Stimulated activated CD4-positive, alpha-beta T cell treated with anti-CD3 and anti-CD28 coated beads, Interleukin-15, amount 100 ng/mL, for 1 hour (primary cell): ENCODE measurements at places on chromosomes 12 and 14.
A peak's percentile ranks its signal among the peaks of the same experiment; 100 is the strongest.

DNA sequence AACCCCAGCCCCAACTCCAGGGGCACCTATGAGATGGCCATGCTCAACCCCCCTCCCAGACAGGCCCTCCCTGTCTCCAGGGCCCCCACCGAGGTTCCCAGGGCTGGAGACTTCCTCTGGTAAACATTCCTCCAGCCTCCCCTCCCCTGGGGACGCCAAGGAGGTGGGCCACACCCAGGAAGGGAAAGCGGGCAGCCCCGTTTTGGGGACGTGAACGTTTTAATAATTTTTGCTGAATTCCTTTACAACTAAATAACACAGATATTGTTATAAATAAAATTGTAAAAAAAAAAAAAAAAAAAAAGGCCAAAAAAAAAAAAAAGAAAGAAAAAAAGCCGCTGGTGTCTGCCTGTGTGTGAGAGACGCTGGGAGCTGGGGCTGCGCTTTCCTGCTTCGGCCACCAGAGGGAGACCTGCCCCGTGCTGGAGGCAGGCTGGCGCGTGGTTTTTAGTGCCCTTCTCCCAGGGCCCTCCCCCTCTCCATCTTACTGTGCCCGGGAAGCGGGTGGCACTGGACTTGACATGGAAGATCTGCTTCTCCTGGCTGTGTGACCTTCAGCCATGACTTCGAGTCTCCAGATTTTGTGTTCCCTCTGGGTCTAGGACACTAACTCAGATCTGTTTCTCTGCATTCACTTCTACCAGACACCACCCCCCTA is 3.4 kb upstream of the NXPH4 start:
- peak; percentile 66 for DNase-seq

DNA sequence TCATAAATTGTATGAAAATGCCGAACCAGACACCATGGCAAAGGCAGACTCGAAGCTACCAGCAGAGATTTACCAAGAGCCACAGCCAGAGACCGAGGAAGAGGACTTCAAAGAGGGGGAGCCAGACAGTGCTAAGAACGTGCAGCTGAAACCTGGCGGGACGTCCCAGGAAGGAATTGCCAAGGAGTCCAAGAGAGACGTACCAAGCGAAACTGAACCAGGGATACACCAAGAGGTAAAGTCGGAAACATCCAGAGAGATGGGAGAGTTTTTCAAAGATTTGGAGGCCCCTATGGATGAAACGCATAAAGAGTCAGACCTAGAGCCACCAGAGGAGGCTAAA is 294 bp downstream of the SAMD15 start:
- no peak for DNase-seq

DNA sequence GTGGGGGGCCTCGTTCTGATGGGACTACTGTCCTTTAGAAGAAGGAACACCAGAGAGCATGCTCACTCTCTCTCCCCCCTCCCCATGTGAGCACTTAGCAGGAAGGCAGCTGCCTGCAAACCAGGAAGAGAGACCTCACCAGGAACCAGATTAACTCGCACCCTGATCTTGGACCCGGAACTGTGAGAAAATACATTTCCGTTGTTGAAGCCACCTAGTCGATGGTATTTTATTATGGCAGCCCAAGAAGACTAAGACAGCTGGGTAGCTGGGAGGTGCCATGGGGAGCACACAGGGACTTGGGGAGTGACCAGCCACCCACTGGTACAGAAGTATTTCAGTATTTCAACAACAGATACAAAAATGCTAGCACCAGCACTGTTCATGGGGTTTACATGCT is 59.0 kb downstream of the VCPKMT start:
- no peak for DNase-seq

DNA sequence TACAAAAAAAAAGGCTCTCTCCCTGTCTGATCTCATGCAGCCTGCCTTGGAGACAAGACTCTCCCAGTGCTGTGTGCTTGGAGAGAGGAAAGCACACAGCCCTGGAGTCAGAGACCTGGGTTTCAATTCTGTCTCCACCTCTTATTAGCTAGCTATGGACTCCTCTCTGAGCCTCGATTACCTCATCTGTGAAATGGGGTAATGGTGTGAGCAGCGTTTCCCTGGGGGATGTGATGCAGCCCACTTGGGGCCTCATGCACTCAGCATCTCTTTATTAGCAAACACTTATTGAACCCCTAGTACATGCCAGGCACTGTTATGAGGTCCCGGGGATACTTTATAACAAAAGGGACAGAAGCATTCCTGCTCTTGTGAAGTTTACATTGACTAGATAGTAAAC is 12.5 kb downstream of the SDS start:
- no peak for DNase-seq

DNA sequence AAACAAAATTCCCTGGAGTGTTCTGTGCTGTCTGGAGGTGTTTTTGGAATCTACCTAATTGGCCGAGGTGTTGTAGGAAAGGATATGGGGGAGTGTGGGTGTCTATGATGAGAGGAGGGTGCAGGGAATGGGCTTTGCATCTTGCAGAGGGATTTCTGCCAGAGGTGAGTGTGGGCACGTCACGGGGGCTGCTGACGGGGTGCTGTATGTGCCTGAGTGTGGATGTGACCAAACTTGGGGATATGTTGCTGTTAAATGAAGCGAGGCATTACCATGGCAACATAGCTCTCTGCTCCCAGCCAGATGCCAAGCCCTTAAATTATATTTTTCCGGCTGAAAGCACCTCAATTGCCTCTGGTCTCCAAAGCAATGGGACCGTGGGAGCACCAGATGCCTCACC is 44.3 kb upstream of the SPTLC2 start:
- DNase-seq, result no peak

GRCh38 chr14:24388474-24389179 is 10.2 kb upstream of the NYNRIN start:
- no peak for DNase-seq

DNA sequence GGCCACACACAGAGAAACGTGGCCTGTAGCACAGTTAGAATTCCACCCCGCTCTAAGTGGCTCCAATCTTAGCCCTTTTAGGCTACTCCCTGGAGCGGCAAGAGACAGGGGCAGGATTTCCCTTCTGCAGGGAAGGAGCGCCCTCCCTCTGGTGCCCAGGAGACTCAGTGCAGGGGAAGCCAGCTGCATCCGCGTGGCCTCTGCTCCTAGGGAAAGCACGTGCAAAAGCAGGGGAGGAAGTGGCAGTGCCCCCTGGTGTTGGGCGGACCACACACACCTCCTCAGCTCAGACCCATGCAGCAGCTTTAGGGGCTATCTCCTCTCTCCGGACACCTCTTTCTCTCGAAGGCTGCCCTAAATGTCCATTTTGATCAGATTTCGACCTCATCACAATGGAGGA is 50.0 kb downstream of the SPRING1 start:
- no peak for DNase-seq

- DNase-seq, result no peak
These were observed 26.5 kb downstream of the RERG start for GRCh38 chr12:15194456-15195368.

- DNase-seq, result no peak
These were observed 17.4 kb downstream of the FOXN3 start for GRCh38 chr14:89399594-89400068.

DNA sequence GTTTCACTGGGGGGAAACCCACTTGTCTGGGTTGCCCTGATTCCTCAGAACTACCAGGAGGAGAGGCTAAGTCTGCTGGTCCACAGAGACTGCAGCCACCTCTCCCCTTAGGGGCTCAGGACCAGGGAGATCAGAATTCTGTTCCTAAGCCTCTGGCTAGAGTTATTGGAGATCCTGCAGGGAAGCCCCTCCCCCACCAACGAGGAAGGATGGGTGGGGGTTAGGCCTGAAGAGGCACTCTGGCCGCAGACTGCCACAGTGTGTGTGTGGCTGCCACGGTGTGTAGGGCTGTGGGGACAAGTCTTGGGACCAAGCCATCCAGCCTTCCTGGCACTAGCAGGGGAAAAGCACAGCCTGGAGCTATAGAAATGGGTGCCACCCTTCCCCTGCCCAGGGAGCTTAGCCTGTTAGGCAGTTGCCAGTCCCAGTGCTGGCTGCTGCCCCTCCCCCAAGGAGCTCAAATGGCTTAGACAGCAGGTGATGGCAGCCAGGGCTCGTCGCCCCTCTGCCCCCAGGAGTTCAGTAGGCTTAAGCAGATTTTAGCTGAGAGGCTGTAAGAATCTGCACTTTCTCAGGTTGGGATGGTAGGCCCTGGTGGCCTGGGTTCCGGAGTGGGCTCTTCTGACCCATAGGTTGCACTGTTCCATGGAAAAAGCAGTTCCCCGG is 107.7 kb downstream of the ERGIC2 start:
- DNase-seq, result no peak

DNA sequence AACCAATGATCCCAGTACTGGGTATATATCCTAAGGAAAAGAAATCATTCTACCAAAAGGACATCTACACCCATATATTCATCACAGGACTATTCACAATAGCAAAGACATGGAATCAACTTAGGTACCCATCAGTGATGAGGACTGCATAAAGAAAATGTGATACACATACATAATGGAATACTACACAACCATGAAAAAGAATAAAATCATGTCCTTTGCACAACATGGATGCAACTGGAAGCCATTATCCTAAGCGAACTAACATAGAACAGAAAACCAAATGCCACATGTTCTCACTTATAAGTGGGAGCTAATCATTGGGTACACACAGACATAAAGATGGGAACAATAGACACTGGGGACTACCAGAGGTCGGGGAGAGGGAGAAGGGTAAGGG is 86.0 kb upstream of the LGR5 start:
- no peak for DNase-seq

DNA sequence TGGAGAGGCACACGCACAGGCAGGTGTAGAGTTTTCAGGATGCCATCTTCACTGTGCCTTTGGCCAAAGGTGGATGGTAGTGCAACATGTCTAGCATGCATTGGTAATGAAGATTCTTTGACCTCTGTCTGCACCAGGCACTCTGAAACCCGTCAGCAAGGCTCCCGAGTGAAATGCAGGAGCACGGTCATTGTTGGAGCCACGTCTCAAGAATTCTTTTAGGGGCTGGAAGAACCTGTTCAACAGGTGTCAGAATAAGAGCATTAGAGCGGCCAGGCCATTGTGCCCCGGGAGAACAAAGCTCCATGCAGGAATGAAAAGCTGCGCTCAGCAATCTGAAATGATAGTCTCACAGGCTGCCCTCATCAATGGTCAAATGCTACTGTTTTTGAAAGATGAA is 40.2 kb upstream of the DICER1 start:
- no peak for DNase-seq

- no peak for DNase-seq
These were observed 85.4 kb downstream of the PTCSC3 start for GRCh38 chr14:36091096-36091495.
